ENCODE measurements at places on chromosomes 11 and 22. TPM values are rescaled to one million over a fixed set of nuclear protein-coding genes. Genes with fewer than 3 reads are reported as not detected.

DNA sequence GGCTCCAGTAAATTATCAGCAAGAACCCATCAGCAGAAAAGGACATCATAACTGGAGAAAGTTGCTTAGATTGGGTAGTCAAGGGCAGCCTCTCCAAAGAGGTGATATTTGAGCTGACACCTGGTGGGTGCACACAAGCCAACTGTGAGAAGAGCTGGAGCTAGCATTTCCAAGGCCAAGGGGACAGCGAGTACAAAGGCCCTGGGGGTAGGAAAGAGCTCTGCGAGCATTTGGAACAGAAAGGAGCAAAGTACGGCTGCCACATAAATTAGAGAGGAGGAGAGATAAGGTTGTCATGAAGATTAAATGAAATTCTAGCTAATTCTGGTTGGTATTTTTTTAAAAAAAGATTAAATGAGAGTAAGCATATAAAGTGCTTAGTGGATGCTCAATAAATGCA, 21.7 kb upstream of the SMCO4 start:
- no peak for DNase-seq

GRCh38 chr11:61149624-61150615, 11.3 kb downstream of the VPS37C start:
- no peak for DNase-seq

DNA sequence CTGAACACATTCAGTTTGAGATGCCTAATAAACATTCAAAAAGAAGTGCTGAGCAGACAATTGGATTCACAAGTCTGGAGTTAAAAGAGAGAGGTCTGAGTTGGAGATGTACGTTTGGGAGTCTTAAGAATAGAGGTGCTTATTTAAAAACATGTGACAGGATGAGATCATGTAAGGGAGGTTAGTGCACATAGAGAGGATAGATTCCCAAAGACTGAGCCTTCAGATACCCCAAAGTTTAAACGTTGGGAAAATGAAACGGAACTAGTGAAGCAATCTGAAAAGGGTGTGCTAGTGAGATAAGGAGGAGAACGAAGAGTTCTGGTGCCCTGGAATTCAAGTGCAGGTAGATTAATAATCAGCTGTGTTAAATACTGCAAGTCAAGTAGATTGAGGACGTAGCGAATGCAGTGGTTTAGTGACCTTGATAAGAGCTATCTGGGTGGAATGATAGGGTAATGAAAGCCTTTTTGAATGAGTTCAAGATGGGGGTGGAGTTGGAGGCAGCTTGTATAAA, 63.7 kb downstream of the HIPK3 start:
- no peak for DNase-seq

DNA sequence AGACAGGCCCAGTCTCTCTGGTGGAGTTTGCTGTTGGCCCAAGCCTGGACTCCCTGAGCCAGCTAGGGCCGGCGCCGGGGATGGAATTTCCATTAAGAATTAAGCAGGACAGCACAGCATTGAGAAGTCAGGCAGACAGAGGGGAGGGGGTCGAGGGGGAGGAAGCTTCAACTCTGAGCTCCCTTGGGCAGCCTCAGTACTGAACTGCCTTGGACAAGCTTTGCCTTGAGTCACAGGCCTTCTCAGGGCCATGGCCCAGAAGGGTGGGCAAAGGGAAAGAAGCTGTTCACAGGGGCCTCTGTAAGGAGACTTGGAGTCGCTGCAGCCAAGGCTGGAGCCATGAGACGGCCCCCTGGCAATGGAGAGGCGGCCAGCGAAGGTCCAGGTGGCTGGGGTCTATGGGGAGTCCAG, 2.6 kb upstream of the INSC start:
- DNase-seq = no peak

DNA sequence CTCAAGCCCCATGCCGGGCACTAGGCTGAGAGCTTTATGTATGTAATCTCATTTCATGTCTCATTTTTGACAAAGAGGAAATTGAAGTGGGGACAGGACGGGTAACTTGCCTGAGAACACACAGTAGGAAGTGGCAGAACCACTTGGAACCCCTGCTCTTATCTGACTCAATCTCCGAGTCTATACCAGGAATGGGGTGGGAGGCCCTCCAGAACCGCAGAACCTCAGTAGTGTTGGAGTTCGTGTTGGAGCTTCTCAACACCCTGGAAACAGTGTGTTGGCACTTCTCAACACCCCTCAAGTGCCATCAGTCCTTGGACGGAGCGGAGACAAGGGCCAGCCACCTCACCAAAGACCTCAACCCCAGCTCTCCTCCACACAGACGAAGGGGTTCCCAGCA, 38.8 kb upstream of the POLA2 start:
- no peak for DNase-seq

DNA sequence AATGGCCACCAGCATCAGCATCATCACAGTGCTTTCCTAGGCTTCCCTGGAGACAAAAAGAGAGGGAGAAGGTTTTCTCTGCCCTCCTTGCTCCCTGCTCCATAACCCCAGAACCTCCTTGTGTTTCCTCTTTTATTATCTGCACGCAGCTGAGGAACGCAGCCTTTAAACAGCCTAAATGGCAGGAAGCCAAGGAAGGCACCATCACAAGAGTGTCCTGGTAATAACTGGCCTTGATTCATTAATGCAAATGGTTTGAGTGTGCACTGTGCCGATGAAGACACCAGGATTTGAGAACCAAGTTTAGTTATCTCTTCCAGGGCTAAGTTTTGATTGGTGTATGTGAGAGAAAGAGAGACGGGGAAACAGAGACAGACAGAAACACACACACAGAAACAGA, 29.4 kb upstream of the DRD2 start:
- DNase-seq = no peak

DNA sequence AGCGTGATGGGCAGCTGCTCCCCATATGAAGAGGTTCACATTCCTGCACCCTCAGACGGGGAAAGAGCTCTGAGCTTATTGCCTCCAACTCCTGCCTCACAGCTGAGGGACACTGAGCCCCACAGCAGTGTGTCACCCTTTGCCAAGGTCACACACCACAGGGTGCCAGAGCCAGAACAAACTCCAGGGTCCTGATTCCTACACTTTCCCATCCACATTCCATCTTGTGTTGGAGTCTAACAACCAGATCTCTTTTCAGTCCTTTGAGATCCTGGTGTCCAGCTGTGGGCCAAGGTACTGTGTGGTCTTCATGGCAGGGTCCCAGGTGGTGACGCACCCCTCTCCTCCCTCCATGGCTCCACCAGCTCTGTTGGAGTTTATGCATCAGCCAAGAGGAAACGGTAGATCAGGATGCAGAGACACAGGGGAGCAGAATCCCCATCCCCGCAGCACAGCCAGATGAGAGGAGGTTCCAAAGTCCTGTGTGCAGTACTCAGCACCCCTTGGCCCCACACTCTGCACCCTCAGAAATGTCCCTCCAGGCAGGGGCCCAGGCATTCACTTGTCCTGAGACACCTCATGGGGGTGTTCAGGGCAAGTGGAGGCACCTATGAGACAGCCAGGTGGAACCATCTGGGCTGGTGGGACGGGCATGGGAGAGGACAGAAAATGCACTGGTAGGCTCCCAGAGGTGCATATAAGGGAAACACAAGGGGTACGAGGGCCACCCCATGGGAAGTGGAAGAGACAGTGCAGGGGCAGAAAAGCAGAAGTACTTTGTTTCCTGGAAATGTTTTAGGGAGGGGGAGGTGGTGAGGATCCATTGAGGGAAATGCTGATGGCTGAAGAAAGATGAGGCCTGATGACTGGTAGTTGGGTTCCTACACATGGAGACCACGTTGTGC, 32.6 kb upstream of the GNAZ start:
- no peak for DNase-seq

DNA sequence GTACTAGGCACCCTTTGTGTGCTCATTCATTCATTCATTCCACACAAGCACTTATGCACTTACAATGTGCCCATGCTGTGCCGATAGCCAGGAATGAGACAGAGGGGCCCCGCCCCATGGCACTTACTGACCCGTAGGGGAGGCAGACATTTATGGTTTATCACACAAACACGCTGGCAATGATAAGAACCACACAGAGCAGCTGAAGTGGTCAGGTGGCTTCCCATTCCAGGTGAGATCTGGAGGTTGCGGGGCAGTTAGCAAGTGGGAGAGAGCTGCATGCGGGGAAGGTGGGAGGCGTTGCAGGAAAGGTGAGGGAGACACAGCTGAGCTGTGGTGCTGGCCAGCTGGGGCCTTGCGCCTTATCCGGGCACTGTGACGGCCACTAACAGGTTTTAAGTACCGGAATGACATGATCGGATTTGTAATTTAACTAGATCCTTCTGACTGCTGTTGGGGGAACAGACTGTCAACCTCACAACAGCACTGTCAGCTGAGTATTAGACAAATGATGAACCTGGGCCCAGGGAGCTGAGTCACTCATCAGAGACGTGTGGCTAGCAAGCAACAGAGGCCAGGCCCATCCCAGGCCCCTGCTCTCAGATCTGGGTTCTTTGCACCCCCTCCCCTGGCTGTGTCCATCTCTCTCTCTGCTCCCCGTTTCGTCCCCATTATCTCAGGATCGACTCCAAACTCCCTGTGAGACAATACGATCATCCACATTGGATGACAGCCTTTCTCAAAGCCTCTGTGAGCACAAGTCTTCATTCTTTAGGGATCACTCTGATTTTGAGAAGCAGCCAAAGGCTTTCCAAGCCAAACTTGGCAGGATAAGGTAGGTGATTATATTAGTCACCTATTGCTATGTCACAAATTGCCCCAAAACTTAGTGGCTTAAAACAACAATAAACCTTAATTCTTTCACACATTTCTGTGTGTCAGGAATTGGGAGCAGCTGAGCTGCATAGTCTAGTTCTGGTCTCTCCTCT, 28.4 kb downstream of the RASD2 start:
- no peak for DNase-seq

- no peak for DNase-seq
Measured at GRCh38 chr11:39965701-39966100, 1493.8 kb downstream of the LRRC4C start.

DNA sequence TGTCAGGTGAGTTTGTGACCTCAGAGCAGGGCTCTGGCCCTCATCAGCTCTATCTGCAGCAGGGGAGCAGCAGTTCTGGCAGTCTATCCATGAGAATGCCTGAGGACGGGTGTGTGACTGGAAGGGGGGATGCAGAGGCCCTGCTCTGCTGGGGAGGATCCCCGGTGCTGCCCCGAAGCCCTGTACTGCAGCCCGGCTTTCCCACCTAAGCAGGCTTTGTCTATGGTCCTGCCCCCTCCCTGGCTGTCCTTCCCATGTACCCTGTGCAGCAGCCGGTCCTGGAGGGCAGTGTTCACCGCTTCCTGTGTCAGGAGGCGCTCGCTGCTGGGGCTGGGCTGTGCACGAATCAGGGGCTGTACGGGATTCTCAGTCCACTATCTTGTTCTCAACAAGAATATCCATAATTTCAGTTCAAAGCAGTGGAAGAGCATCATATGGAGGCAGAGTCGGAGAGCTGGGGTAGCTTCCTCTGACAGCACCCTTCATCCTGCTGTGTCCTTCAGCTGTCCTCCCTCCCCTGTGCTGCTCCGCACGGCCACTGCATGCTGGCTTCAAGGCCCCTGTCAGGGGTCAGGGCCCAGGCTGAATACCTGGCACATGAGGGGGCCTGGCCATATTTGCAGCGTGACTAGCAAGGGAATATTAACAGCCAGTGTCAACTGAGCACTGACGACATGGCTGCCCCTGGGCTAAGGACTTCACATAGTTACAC, 125.2 kb downstream of the CTTN start:
- DNase-seq = no peak

DNA sequence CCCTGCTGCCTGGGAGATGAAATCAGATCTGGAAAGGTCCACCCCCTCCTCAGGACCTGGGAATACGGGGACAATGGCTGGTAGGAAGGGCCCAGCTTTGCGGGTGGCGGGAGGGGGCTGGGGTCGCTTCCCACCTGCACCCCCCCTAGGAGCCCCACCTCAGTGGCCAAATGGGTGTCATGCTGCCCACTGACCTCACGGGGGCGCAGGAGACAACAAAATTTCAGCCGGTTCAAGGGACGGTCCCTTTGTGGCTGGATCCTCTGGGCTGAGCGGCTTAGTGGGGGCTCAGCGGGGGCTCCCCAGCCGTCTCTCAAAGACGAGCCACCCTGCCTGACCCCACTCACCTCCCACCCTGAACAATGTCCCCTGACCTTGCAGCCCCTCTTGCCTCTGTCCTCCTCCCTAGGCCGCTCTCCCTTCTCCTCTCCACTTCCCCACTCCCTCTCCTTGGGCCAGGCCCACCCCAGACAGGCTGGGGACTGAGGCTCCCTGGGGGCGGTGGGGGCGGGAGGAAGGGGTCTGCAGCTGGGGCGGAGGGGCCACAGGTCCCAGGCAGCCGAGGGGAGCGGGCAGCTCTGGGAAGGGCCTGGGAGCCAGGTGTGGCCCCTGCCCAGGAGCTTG, 39.3 kb upstream of the H19 start:
- DNase-seq = no peak

DNA sequence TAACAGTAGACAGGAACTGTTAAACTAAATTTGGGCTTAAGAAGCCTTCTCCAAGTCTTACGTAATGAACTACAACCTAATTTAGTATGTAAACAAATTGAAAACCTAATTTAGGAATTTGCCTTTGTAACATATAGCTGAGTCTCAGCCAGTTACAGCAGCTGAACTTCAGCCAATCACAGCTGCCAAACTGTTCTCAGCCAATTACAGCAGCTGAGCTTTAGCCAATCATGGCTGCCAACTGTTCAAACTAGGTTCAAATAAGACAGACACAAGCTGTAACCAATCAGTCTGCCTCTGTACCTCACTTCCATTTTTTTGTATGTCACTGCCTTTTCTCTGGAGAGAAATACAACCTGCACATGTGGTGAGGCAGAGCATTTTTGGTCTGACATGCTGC, 95.0 kb upstream of the CD44 start:
- no peak for DNase-seq

DNA sequence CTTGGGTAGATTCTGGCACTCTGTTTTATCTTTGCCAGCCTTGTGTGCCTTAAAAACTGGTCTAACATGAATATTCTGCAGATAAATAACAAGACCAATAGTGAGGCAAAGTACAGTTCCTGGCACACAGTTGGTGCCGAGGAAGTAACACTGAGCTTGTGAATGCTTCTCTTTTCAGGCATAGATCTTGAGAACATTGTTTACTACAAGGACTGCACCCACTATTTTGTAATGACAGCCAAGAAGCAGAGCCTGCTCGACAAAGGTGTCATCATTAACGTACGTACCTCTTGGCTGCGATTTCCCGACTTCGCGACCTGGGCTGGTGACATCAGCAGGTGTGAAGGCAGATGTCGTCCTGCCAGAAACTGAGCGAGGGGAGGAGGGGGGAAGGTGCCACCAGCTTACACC, 105.7 kb downstream of the MICAL2 start:
- no peak for DNase-seq

GRCh38 chr11:12060385-12060985, 49.9 kb upstream of the MICAL2 start:
- no peak for DNase-seq

GRCh38 chr11:95556342-95557163, 233.0 kb downstream of the FAM76B start:
- peak; percentile 70 for DNase-seq

DNA sequence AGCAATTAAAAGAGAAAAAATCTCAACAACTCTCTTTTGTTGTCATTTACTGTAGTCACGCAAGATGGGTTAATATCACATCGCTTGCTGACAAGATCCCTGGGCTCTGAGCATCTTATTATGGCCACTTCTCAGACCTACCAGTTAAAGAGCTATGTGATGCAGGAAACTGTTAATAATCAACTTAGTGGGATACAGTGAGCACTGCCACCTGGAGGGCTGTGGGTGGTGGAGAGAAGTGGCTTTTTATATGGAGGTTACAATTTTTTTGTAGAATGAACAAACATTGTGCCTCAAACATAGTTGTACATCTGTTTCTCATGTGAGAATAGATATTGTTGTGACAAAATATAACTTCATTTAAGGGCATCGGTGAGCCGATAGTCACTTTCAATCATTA, 181.0 kb downstream of the TENM4 start:
- DNase-seq = no peak

KCNJ5 gene
- total RNA-seq = 0.53 TPM

SLC29A2 gene
- total RNA-seq = 1.1 TPM

PGGHG gene
- 9.5 TPM for total RNA-seq

BLID gene
- 15.6 TPM for total RNA-seq

DNAL4 gene
- 12.4 TPM for total RNA-seq

PLEKHB1 gene
- 1.0 TPM for total RNA-seq

Data from urinary bladder (tissue), 4 donors.